ENCODE measurements at places on chromosomes 1 and 21.

GRCh38 chr1:23574265-23574754, 15.0 kb upstream of the ID3 start:
- DNase-seq = no peak

DNA sequence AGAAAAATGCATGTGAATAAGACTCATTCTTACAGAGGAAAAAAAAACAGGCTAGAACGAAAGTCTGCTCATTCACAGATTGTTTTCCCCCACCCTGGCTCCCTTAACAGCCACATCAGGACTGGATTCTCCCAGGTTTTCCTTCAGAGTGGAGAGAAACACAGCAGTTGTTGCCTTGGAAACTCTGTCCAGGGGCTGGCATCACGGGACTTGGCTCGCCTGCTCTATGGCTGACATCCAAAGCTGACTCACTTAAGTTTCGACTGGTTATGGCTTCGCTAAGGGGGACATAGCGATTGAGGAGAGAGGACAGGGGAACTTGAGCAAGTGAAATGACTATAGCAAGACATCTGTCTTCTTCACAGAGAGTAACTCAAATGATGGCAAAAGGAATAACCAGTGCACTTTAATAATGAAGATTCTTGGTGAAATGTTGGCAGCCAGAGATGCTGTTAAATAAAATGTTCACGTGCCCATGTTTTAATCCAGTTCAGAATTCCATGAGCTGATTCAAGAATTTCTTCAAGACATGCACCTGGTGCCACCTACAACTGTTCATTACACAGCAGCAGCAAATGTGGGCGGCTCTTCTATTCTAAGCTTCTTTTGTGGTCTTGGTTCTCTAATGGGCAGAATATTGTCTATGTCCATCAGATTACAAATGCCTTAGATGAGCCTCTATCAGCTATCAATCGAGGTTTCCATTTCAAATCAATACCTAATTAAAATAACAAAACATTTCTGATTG, 21.8 kb downstream of the MIS18A start:
- no peak for DNase-seq

GRCh38 chr1:98688110-98688739, 26.7 kb downstream of the SNX7 start:
- no peak for DNase-seq

- DNase-seq = no peak
Observed at GRCh38 chr1:151130987-151131586, 15.3 kb downstream of the SEMA6C start.

GRCh38 chr1:167412072-167412471, 106.3 kb downstream of the CD247 start:
- DNase-seq = no peak

DNA sequence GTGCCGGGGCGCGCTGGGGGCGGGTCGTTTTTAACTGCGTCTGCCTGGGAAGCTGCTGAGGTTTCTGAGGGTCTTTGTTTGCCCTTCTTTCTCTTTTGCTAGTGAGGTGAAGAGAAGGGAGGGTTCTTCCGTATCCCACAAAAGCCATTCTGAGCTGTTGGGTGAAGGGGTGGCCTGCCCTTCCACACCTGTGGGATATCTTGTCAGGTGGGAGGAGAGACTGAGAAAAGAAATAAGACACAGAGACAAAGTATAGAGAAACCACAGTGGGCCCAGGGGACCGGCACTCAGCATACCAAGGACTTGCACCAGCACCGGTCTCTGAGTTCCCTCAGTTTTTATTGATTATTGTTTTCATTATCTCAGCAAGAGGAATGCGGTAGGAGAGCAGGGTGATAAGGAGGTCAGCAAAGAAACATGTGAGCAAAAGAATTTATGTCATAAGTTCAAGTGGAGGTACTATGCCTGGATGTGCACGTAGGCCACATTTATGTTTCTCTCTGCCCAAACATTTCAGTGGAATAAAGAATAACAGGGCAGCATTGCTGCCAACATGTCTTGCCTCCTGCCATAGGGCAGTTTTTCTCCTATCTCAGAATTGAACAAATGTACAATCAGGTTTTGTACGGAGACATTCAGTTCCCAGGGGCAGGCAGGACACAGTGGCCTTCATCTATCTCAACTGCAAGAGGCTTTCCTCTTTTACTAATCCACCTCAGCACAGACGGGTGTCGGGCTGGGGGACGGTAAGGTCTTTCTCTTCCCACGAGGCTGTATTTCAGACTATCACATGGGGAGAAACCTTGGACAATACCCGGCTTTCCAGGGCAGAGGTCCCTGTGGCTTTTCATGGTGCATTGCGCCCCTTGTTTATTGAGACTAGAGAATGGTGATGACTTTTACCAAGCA, 972 bp downstream of the PGBD2 start:
- no peak for DNase-seq

- DNase-seq = no peak
Observed at GRCh38 chr1:1462318-1462966, 9.1 kb upstream of the ATAD3B start.

- no peak for DNase-seq
Observed at GRCh38 chr1:204529371-204529895, 13.2 kb downstream of the MDM4 start.

DNA sequence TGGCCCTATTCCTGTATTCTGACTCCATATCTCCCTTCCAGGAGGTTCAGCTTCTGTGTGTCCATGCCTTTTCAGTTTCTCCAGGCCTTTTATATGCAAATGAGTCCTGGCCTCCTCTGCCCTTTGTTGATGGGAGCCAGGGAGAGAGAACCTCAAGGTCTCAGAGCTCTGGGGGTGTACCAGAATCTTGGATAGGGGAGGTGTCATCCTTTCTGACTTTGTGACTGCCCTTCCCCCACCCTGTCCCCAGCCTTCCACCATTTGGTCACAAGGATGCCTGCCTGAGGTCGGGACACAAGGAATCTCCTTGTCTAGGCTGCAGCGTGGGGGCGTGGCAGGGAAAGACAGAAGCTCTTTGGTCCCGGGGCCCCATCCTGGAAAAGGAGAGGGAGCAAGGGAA, 18.6 kb downstream of the LURAP1 start:
- DNase-seq = no peak

DNA sequence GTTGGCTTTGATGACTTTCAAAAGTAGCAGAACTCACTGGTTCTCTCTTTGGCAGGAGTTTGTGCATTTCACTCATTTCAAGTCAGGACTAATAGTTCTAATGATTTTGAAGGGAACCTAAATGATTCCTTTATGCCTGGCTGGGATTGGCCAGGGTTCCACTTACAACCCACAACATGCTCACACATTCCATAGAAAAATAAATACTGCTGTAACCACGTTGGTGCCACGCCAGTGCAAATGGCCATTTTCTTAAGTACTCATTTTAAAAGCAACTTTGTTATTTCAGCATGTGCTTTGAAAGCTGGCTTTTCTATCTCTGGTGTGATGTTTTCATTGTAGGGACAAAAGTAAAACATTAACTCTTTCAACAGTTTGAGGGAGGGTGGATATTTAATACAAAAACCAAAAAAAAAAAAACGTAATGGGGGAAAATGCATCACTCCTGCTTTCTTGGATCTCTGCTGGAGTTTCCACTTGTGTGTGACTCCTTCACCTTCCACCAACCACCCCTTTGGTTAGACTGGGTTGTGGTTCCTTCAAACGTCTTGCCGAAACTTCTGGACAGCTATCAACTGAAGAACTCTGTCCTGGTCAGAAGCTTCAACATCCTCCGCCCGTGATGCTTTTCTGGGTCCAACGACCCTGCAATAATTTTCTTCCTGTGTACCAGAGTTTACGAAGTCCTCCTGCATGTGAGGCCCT, 300.4 kb upstream of the RUNX1 start:
- no peak for DNase-seq
